Fibroblast of skin of right quadriceps (primary cell): ENCODE measurements at places on chromosomes 2 and 18.

DNA sequence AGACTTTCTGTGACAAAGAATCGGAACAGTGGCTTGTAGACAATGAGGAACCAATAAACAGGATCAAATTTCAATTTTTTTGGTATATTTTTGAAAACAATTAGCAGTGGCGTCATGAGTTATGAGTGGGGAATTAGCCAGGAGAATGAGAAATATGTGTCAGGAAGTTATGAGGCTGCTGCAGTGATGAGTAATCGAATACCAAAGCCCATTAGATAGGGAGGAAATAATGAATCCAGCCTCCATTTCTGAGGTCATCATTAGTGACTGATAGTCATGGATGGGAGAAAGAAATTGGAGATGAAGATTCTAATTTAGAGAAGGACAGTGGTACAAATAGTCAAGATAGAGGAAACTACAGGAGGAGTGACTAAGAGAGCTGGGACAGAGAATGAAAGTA lies 673.1 kb upstream of the VRK2 start:
- DNase-seq = peak; percentile 91

GRCh38 chr2:17869128-17869527 lies 9.3 kb upstream of the KCNS3 start:
- no peak for DNase-seq

GRCh38 chr2:127011231-127011661 lies 95.7 kb downstream of the BIN1 start:
- no peak for DNase-seq

GRCh38 chr2:175597286-175597685 lies 404.8 kb downstream of the LNPK start:
- DNase-seq = peak; percentile 69

DNA sequence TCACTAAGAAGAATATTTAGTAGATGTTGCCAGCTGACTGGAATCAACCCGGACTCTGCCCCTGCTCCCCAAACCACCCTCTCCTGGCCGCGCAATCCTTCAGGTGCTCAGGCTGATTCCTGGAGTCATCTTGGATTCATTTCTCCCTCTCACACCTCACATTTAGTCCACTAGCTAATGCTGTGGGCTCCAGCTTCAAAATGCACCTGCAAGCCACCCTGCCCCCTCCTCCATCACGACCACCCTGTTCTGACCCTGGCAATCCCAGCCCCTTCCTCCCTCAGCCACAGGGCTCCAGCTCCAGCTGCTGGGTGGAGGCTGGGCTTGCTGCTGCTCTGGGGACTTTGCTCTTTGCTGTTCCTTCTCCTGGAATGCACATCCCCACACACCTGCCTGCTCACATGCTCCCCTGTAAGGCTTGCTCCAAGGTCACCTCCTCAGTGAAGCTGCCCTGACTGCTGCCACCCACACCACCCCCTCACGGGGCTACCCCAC lies 61.3 kb upstream of the SH3RF3 start:
- DNase-seq = no peak

GRCh38 chr2:28658369-28658768 lies 93.3 kb upstream of the PPP1CB start:
- peak; percentile 56 for DNase-seq

GRCh38 chr2:229202646-229203045 lies 68.4 kb downstream of the PID1 start:
- DNase-seq = peak; percentile 2

DNA sequence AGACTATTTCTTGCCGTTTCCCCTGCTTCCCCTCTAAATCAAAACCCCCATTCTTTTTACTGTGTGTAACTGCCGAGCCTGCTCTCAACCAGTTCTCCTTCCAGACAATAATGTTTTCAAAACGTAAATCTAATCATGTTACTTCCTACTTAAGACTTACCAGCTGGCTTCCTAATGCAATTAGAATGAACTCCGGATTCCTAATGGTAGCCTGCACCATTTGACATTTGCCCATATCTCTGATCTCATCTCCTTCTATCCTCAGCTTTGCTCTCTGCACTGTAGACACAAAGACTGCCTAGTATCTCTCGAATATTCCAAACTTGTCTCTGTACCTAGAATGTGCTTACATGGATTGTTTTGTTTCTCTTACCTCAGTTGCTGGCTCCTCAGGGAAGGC lies 12.9 kb downstream of the TTL start:
- DNase-seq = no peak

DNA sequence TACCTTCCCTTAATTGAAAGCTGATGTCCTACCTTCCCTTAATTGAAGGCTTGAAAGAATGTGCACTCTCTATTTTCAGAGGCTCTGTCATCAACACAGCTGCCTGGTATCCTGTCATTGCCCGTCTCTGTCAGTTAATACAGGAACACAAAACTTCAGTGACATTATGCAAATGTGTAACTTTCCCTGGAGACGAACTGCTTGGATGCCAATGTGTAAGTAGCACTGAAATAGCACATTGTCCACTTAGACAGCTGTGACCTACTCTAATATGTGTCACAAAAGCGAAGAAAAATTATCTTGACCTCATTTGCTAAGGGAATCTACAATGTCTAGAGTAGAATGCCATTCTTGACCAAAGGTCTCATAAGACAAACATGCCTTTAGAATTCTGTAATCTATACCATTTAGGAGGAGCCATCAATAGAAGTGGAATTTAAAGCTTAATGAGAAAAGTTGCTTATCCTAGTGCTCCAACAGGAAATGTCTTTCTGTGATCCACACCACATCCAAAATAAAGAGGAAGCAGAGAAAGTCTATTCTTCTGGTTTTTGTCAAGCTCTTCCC lies 138.1 kb downstream of the BARD1 start:
- DNase-seq = no peak

GRCh38 chr18:60064271-60064670 lies 164.5 kb downstream of the PMAIP1 start:
- peak; percentile 69 for DNase-seq

GRCh38 chr2:197293252-197294007 lies 17.1 kb downstream of the ANKRD44 start:
- DNase-seq = no peak
